ENCODE measurements at places on chromosomes 2 and 18.

DNA sequence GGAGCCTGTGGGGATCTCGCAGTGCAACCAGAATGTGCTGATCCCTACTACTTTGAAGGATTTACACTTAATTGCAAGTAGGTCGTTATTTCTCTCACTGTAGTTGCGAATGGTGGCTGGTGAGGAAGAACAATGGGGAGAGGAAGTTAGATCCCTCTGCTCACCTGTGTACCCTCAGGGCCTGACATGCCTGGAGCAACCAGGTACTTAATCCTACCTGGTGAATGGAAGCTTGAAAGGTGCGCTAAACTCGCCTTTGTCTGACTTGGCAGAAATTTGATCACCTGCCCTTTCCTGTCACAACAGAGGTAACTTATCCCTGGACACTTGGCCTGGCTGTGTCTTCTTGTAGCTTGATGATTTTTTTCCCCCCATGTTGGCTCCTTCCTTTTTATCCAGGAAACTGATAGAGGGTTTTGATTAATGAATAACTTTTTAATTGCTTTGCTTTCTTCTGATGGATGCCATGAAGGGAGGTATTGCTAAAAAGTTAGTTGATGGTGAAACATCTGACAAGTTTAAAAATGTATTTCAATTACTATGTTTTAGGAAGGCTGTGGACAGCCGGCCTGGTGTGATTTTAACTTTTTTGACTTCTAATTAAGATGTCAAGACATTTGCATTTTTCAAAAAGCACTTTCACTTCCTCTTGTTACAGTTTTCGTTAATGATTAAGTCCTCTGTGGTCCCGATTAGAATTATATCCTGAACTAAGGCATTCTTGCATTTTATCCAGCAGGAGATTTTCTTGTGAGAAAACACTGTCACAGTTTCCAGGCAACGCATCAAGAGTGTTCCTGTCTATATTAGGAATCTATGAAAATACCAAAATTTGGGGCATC, 9.2 kb downstream of the SGPP2 start:
- peak; percentile 86 for DNase-seq

DNA sequence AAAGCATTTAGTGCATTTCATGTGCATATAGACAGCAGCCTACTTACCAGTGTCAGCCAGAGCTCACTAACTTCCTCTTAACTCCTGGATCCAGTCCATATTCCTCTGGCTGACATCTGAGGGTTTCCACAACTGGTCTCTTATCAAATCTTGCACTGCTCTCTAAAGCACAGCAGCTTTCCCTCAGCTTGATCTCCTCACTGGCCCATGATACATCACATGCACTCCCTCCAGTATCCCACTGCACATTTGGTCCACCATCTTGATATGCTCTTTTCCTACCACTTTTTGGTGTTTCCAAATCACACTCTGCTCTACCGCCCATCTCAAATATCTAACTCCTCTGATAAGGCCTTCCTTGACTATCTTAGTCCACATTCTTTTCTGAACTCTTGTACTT, 105.0 kb upstream of the ZFP36L2 start:
- DNase-seq: no peak

- DNase-seq: no peak
Measured at GRCh38 chr2:200578778-200579177, 7.0 kb upstream of the AOX1 start.

GRCh38 chr2:16123421-16123820, 183.1 kb downstream of the MYCN start:
- DNase-seq: no peak

DNA sequence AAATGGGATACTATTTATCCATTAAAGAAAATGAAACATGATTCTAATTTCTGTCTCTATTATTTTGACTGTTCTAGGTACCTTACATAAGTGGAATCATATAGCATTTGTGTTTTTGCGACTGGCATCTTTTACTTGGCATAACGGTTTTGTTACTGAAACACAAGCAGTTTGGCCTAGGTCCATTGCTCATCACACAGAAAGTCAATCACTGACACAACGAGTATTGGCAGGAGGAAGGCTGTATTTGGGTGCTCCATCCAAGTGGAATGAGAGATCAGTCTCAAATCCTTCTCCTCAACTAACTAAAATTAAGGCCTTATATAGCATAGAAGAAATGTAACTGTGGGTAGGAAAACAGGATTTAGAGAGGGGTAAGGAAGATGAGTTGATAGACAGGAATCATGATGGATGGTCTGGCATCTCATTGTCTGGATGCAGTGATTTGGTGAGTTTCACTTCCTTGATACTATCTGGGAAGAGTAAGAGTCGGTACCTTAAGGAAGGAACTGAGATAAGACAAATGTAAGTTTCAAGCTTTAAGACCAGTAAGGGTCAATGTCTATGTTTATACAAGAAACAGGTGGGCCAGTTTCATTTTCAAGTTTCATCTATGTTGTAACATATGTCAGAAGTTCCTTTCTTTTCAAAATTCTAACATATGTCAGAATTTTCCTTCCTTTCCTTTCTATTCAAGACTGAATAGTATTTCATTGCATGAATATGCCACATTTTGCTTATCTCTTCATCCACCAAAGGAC, 276.9 kb upstream of the RAB6C start:
- no peak for DNase-seq

DNA sequence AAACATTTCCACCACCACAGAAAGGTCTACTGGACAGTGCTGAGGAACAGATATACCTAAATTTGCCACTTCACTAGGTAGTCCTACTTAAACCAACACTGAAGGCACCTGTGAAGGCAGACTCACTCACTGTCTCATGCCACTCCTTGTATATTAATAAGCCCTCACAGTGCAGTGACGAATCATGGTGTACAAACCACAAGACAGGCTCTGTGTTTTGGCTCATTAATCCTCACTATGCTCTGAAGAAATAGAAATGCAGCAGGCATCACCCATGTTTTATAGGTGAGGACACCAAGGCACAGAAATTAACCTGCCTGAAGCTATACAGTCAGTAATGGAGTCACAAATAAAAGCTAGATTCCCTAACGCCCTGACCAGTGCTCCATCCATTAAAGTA, 44.3 kb downstream of the BARD1 start:
- no peak for DNase-seq

- DNase-seq: no peak
Measured at GRCh38 chr18:38009320-38009719, 443.7 kb upstream of the CELF4 start.

DNA sequence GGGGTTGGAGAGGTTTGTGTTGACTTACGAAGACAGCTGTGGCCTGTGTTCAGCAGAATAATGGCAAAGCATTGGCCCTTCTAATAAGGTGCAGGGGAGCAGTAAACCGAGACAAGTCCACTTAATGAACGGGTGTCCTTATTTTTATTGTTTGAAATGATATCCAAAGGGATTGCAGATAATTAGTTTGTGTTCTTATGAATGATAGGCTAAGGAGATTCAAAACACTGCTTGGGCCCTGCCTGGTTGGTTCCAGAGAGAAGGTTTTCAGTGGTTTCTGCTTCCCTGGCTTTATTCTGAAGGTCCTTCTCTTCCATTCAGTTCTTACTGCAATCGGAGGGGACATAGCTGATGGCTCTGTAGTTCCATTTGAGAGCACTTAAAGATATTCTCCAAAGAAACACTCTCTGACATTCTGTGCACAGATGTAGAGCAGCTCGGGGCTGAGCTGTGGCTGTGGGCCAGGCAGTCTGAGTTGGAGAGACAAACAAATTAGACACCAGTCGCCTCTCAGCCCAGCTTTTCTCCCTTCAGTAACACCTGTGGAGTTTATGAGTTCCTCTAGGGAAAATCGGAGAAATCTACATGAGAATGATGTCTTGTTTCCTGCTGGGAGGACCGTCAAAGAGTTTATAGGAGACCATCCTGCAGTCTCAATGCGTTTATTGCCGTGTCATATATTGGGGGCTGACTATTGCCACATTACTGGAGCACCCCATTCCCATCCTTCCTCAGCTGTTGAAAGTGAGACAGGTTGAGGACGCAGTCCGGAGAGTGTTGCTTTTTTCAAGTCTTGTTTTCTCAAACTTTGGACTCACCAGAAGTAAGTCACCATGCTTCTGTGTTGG, 6.5 kb downstream of the GREB1 start:
- DNase-seq: peak; percentile 61

DNA sequence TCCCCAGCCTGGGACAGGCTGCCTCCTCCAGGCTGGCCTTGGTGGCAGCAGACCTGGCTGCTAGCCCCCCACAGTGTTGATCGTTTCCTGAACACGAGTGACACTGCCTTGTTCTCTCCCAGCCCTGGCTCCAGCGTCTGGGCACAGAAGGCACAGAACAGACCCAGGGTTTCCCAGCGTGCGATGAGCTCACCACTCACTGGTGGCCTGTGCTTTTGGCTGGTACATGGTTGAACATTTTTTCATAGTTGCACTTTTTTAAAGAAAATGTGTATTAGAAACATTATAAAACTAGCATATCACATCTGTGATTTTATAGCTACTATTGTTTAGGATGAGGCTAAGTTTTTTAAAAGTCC, 40.9 kb downstream of the SCTR start:
- DNase-seq: no peak

GRCh38 chr2:150355440-150355839, 132.0 kb downstream of the RND3 start:
- DNase-seq: no peak

- DNase-seq: no peak
Measured at GRCh38 chr2:10345813-10346212, 43.1 kb downstream of the HPCAL1 start.

GRCh38 chr2:185782223-185782769, 43.7 kb downstream of the FSIP2 start:
- DNase-seq: no peak
